ENCODE measurements at places on chromosomes 2 and 18.
A peak's percentile ranks its signal among the peaks of the same experiment; 100 is the strongest.

- DNase-seq, result no peak
Observed at GRCh38 chr2:146213674-146214073, 1631.2 kb upstream of the ACVR2A start.

GRCh38 chr2:127707890-127708648 lies 6.8 kb downstream of the SFT2D3 start:
- peak; percentile 24 for DNase-seq

- DNase-seq, result peak; percentile 0
Observed at GRCh38 chr18:77765468-77765867, 515.8 kb downstream of the GALR1 start.

- DNase-seq, result no peak
Observed at GRCh38 chr2:58502931-58503330, 261.8 kb upstream of the FANCL start.

GRCh38 chr2:73827018-73827417 lies 1.7 kb upstream of the STAMBP start:
- peak; percentile 61 for DNase-seq
